ENCODE measurements at places on chromosomes 3 and 15. TPM values are rescaled to one million over a fixed set of nuclear protein-coding genes. Genes with fewer than 3 reads are reported as not detected.

The SLC49A4 gene
- total RNA-seq, result 14.5 TPM

The ZNF80 gene
- total RNA-seq, result not detected

The NDUFB4 gene
- total RNA-seq, result 211 TPM

The CSTA gene
- 1.1 TPM for total RNA-seq

The NR2E3 gene
- total RNA-seq, result 0.16 TPM

The LMOD3 gene
- not detected for total RNA-seq

The EPHA6 gene
- not detected for total RNA-seq

The STRIT1 gene
- total RNA-seq, result not detected

The BSN gene
- total RNA-seq, result 0.16 TPM

The LARP6 gene
- total RNA-seq, result 80.0 TPM

The PDCD6IP gene
- total RNA-seq, result 183 TPM

The CAV3 gene
- total RNA-seq, result not detected

The SIDT1 gene
- total RNA-seq, result 0.69 TPM

The DUT gene
- total RNA-seq, result 112 TPM

The GRAMD1C gene
- total RNA-seq, result 0.23 TPM

The DGKG gene
- 8.6 TPM for total RNA-seq

The XIRP1 gene
- 0.04 TPM for total RNA-seq

The TMEM108 gene
- not detected for total RNA-seq

The GPR160 gene
- 1.5 TPM for total RNA-seq

The CCDC33 gene
- 7.3 TPM for total RNA-seq
